Spleen (tissue), 13 donors: ENCODE measurements at places on chromosomes 3 and 15. TPM values are rescaled to one million over a fixed set of nuclear protein-coding genes. Genes with fewer than 3 reads are reported as not detected.
A peak's percentile ranks its signal among the peaks of the same experiment; 100 is the strongest.

FAM107A gene
- 5.7 TPM for polyA plus RNA-seq

UBA7 gene
- 230 TPM for polyA plus RNA-seq

BCHE gene
- polyA plus RNA-seq, result 2.7 TPM

GPR27 gene
- 1.6 TPM for polyA plus RNA-seq

LINGO1 gene
- polyA plus RNA-seq, result 1.2 TPM

OCA2 gene
- polyA plus RNA-seq, result 0.86 TPM

DNA sequence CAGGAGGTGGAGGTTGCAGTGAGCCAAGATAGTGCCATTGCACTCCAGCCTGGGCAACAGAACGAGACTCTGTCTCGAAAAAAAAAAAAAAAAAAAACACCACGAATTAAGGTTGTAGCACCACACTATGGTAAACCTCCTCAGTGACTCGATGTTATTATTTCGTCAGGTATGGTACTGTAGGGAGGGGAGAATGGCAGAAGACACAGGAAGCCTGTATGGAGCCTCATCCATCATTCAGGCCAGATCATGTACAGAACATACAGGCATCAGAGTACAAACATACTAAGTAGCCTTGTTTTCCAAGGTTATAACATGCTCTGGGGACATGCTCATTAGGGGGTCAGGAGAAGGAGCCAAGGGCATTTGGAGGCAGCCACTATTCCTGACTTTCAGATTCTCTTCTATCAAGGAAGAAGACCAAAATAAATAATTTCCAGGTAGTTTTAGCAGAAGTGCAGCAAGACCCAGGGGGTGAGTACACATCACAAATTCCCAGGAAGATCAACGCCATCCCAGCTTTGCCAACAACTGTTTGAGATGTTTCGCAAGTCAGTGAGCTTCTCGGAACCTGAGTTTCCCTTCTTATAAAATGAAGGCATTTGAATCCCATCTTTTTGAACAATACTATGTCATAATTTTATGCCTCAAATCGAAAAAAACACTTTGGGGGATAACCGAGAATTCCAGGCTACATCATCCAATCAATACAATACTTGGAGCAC lies 79.8 kb downstream of the FOXP1 start:
- no peak for DNase-seq

DNA sequence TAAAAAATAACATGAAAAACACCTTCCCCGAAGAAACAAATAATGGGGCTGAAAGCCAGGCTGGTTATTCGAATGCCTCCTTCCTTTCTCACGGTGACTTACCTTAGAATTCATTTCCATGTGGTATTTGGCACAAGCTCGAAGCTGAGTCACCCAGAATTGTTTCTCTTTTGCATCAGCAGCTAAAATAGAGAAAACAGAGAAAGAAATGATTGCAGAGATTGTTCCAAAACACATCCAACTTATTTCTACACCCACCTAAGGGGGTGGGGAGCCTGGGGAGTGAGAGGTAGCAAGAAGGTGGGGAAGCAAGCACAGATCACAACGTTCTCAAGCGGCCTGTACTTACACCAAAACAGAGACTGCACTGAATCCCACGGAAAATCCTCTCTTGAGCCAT lies 104.7 kb downstream of the OSBPL10 start:
- no peak for DNase-seq

DNA sequence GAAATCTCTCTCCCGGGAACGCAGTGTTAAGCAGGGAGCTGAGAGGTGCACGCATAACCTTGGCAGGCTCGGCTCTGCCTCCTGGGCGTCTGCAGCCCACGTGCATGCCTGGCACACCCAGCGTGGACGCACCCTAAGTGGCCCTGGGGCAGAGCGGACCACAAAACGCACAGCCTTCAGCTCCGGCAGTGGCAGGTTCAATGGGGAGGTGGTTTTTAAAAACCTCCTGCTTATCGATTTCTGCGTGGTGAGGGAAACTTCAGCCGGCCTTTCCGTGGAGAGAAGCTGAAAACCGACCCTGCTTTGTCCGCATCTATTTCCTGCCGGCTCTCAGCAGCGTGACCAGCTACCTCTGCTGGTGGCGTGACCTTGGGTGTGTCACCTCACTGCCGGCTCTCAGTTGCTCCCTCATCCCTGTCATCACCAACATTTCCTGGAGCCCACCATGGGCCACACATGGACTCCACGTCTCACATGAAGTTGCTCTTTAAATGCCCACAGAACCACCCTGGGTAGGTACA lies 134.8 kb upstream of the MEF2A start:
- DNase-seq, result peak; percentile 76

GRCh38 chr3:59446775-59447465 lies 397.1 kb upstream of the CFAP20DC start:
- DNase-seq, result no peak

DNA sequence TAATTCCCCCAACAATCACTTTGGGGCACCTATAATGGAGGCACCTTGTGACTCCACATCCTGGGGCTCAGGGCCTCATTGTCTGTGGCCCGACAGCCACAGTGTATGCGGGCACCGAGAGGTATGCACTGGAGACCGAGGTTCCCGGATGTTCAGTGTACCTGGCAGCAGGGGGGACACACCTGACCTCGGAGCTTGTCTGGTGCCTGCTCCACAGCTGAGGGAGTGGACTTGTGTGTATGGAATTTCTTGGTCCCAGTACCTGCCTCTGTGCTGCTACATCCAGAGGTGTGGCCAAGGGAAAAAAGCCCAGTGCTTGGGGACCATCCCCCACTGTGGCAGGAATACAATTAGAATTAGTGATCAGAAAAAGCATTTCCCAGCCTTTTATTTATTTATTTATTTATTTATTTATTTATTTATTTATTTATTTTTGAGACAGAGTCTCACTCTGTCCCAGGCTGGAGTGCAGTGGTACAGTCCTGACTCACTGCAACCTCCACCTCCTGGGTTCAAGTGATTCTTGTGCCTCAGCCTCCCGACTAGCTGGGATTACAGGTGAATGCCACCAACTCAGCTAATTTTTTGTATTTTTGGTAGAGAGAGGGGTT lies 8.8 kb upstream of the AEN start:
- no peak for DNase-seq

DNA sequence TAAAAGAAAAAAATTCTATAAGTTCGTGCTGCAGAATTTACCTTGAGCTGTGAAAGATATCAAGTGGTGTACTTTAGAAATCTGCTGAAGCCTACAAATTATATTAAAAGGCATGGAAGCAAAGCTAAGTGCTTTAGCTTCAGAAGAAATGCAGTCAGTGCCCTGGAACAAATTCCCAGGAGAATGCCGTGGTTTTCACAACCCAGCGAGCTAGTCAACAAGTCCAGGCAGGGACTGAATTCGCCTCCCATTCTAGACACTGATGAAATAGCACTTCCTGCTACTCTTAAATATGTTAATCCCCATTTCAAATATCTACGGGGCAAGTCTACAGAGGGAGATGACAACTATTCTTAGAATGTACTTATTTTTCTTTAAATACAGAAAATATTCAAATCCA lies 326.4 kb upstream of the IGF1R start:
- DNase-seq, result no peak

GRCh38 chr3:56812754-56813652 lies 11.3 kb upstream of the ARHGEF3 start:
- no peak for DNase-seq

GRCh38 chr3:48243886-48244285 lies 3.0 kb downstream of the ZNF589 start:
- DNase-seq, result no peak

DNA sequence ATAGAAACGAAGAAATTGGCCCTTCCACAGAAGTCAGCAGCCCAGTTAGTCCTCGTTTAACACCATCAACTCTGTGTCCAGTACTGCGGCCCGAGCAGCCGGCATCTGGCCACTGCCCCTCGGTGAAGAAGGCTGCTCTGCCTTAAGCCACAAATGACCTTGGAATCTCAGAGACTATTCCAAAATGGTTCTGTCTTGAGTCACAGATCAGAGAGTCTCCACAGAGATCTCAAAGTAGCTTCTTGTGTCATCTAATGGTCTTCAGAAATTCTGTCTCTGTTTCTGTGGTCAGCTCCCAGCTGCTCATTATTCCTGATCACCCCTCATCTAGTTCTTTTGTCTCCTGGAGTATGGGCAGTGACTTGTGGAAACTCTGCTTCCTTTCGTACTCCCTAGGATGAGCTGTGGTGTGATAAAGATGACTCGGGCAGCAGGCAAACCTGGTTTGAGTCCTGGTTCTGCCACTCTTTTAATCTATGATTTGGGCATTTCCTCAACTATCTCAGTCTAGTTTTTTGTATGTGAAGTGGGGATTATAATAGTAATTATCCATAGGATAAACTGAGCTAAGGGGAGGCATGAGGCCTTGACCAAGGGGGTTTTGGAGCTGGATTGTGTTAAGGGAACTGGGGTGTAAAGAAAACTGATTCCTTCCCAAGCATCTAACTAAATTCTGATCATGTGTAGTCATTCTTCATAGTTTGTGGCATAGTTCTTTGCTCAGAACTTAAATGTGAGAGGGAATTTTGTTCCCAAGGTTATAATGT lies 22.6 kb downstream of the CRTC3 start:
- DNase-seq, result no peak

- peak; percentile 55 for DNase-seq
These were observed 96.7 kb downstream of the LSM3 start for GRCh38 chr3:14274999-14275961.

GRCh38 chr3:71927505-71928066 lies 142.6 kb upstream of the PROK2 start:
- DNase-seq, result no peak

DNA sequence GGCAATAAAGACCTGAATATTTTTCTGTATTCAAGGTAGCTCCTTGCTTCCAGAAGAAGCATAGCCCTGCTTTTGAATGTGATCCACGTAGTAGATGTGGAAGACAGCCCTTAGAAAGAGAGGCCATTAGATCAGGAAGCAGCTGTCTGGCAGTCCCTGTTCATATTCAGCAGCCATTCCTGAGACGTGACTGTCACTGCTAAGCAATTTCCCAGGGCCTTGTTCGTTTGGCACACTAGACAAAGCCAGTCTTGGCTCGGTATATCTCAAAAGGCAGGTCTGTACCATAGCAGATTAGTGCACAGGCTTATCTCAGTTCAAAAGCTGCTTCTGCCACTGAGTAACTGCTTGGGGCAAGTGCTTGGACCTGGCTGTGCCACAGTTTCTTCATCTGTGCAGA lies 287.8 kb upstream of the MCTP2 start:
- DNase-seq, result no peak

DNA sequence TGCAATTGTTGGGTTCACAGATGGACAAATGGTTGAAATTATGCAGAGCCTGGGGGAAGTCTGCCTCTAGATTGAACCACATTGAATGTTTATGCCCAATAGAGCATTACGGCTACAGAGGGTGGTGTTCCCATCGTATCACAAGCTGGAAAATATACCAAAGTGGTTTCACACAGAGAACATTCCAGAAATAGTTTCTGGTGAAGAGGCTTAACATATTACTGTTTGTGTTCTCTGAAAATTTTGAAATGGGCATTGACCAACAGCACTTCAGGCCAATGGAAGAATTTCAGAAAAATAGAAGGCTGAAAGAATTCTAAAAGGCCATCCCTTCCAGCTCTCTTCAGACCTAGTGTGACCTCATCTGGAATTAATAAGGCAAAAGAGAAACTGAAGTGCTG lies 203.9 kb downstream of the NEK10 start:
- DNase-seq, result no peak

- no peak for DNase-seq
These were observed 55.1 kb downstream of the MBNL1 start for GRCh38 chr3:152323834-152324233.
